Placental pericyte (primary cell): ENCODE measurements at places on chromosomes 4 and X. TPM values are rescaled to one million over a fixed set of nuclear protein-coding genes. Genes with fewer than 3 reads are reported as not detected.

The AKAP14 gene
- not detected in 2 replicates for total RNA-seq

The TLR3 gene
- 1.7 and 2.8 TPM in 2 replicates for total RNA-seq

The RGN gene
- 1.1 TPM in 1 of 2 replicates, not detected in the other for total RNA-seq

The CFI gene
- total RNA-seq, result 0.57 and 2.2 TPM in 2 replicates

The SASH3 gene
- total RNA-seq, result not detected in 2 replicates

The VCX3B gene
- not detected in 2 replicates for total RNA-seq
